ENCODE measurements at places on chromosomes 5 and 9.

GRCh38 chr5:137091472-137091871, 407.7 kb downstream of the SPOCK1 start:
- no peak for DNase-seq

DNA sequence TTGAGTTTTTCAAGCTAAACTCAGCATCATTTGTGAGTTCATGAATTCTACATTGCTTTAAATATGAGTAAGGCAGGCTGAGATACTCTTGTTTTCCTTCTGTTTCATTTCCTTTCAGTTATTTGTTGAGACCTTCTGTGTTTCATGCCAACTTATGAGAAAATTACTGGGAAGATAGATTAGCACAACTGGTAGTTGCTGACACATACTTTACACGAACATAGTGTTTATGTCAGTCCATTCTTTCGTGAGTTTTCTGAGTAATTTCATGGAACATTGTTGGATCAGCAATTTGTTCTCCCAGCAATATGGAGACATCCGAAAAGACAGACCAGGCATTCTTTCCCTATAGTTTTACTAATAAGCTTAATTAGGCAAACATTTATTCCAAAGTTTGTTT, 102.0 kb upstream of the SMC5 start:
- no peak for DNase-seq

DNA sequence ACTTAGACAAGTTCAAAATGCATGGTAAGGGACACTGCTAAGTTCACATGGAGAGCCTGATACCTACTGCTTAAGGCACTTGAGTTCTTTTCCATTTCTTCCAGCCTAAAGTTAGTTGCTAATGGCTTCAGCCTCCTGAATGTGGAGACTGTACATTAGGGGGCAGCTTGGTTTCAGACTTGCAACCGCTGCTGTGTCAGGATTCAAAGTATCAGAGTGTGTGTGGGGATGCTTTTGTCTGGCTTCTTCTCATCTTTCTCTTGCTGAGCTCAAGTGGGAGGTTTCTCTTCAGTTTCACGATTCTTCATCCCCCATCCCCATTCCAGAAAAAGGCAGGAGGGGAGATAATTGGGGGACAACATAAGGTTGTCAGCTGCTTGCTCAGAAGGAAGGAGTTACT, 49.4 kb downstream of the ATP10B start:
- no peak for DNase-seq

GRCh38 chr5:43216941-43217340, 24.9 kb downstream of the NIM1K start:
- no peak for DNase-seq

GRCh38 chr5:149636861-149637246, 55.6 kb downstream of the ARHGEF37 start:
- DNase-seq: peak; percentile 71

DNA sequence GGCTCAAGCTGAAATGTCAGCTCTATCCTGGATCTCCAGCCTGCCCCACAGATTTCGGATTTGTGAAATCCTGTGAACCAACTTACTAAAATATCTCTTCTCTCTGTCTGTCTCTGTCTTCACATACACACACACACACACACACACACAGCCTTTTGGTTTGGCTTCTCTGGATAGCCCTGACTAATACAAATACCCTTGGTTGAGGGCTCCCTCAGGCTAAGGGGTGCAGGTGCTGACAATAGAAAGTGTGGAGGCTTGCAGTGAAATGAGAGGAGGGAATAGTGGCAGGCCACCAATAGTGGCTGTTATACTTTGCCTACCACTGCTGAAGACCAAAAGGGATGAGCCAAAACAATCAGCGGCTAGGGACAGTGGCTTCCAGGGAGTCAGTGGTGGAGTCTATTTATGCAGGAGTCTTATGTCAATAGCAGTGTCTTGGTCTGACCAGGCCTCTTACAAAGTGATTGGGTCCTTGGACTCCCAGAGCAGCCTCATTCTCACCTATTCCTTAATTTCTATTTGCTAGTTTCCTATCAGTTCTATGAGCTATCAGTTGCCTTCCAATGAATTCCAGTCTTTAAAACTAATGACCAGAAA, 93.2 kb upstream of the GAS1 start:
- no peak for DNase-seq

- no peak for DNase-seq
Measured at GRCh38 chr5:144698484-144698883, 527.8 kb downstream of the KCTD16 start.

DNA sequence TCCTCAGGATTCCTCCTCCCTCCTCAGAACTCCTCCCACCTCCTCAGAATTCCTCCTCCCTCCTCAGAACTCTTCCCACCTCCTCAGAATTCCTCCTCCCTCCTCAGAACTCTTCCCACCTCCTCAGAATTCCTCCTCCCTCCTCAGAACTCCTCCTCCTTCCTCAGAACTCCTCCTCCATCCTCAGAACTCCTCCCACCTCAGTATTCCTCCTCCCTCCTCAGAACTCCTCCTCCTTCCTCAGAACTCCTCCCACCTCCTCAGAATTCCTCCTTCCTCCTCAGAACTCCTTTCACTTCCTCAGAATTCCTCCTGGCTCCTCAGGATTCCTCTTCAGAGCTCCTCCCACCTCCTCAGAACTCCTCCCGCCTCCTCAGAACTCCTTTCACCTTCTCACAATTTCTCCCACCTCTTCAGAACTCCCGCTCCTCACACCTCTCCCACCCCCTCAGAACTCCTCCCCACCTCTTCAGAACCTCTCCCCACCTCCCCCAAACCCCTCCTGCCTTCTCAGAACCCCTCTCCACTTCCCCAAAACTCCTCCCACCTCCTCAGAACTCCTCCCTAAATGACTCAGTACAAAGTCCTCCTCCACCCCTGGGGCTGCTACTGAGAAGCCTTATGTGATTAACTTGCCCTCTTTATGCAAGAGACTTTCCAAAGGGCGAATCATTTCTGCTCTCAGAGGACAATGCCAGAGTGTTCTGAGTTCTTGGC, 23.2 kb downstream of the SLC46A2 start:
- no peak for DNase-seq

DNA sequence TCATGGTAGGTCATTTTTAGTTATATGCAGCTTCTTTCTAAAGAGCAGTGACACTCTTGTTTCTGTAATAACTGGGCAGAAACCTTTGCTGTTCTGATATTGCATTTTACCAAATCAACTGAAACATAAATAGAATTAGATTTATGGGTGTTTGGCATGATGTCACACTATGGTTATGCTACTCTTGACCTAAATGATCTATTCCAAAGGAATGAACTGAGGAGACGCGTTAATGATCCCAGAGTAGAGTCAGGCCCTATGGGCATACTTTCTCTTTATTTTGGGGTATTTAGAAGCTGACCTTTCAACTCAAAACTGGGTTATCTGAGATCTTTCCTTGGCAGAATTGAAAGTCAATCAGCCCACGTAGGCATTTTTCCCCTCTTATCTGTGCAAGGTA, 146.8 kb upstream of the ADAMTSL1 start:
- DNase-seq: no peak

DNA sequence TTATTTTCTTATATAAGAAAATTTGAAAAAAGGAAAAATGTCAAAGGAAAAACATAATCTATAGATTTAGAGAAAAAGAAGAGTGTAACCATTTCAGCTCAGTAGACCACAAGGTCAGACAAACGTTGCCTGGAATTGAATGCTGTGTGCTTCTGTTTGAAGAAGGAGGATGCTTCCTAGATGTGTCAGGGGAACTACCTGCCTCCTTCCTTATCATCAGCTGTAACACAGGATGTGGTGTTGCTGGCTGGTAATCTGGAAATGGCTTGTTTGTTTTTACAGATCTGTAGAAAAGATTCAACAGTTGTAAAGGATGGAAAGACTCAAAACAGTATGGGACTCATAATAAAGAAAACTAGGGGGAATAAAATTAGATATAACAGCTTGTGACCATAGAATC, 160.7 kb upstream of the MEF2C start:
- DNase-seq: no peak

GRCh38 chr5:2877522-2877921, 126.0 kb upstream of the IRX2 start:
- DNase-seq: no peak

DNA sequence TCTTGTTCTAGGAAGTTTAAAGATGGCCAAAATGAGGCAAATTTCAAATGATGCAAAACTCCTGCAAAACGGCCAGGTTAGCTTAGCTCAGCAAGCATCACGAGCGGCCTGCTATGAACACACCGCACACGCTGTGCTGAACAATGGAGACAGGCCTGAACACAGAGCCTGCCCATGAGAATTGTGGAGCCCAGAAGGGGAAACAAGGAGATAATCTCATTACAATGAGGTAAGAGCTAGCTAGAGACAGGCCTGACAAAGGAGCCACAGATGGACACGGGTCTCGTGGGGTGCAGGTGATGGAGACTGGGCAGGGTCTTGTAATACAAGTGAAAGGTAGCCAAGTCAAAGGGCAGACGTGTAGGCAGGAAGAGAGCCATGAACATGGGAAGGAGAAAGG, 50.2 kb downstream of the PSMB7 start:
- no peak for DNase-seq

DNA sequence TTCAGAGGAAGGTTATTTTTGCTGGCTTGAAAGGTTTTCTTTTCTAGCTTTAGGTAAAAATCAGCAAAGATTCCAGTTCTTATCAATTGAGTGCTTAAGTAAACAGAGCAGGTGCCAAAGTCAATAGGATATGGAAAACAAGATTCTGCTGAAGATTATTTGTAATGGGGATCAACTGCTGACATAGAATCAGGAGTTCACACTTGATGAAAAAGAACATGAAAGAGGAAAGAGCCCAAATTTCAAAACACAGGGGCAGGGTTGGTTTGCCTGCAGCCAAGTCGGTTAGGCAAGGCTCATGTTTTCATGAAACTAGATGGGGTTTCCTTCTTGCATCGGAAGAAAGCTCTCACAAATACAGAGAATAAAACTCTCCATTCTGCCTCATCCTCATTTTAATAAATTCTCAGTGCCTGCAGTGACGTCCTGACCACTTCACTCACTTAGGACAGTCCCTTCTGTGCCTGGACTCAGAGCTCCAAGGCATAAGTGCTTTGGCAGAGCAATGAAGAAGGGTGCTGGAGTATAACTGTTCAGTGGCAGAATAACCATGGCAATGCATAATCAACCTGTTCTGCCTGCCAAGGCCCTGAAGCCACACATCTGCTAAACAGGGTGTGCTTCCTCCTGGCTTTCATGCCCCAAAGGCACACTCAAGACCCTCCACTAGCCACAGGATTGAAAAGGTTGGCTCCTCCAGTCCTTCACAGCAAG, 179.6 kb downstream of the GNAQ start:
- no peak for DNase-seq

GRCh38 chr9:106862110-106862820, 701 bp upstream of the ZNF462 start:
- peak; percentile 38 for DNase-seq

GRCh38 chr5:175582697-175583096, 75.2 kb upstream of the HRH2 start:
- DNase-seq: no peak

GRCh38 chr5:154647761-154648145, 107.4 kb upstream of the LARP1 start:
- DNase-seq: peak; percentile 7

DNA sequence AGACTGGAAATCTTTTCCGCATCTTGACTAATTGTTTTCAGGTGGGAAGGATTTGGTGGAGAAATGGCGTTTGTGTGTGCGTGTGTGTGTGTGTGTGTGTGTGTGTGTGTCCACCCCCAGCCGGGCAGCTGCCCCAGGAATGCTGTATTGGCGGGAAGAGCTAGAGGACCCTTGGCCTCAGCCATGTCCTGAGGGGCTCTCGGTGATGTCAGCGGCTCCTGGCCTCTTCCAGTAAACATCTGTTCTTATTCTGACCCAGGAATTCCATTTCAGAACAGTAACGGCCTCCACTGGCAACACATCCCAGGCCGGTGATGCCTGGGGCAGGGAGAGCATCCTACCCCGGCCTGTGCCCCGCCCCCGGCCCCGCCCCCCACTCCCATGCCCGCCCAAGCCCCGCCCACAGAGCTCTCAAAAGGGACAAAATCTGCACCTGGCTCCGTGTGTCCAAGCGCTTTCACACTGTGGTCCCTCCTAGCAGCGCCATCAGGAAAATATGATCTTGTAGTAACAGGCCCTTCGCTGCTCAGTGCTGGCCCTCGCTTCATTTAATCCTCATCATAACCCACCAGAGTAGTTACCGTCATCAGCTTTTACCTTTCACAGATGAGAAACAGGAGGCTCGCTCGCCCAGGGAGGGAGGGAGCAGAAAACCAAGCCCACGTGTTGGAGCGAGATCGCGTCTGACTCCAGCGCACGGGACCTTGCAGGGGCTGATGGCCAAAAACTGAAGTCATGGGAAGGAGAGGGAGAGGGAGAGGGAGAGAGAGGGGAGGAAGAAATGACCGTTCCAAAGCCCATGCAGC, 18.9 kb downstream of the ADAMTS2 start:
- DNase-seq: no peak
